ENCODE measurements at places on chromosomes 11 and 22.

- no peak for DNase-seq
These were observed 2.2 kb downstream of the GLB1L2 start for GRCh38 chr11:134333946-134334345.

DNA sequence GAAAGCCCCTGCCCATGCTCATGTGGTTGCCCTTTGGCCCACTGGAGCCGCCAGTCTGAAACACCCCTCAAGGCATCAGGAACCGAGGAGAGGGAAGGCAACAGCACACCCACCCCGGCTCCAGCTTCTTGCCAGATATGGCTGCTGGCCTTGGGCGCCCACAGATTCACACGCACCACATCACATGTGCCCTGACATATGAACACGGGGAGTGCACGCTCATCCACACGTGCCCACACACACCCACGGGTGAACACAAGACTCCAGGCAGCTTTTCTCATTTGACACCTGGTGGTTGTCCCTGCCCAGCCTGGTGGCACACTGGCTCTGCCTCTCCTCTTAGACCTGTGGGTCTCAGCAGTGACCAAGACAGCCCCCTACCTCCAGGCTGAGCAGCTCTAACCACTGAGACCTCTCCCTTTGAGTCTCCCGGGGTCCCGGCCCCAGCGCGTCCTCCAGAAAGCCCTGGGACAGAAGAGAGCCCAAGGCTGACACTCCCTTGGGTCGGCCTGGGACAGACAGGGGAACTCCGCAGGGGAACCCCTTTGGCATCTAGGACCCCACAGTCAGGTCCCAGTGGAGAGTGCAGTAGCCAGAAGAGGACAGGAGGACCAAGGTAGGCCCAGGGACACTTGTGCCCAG, 2.7 kb upstream of the MAPK12 start:
- no peak for DNase-seq

DNA sequence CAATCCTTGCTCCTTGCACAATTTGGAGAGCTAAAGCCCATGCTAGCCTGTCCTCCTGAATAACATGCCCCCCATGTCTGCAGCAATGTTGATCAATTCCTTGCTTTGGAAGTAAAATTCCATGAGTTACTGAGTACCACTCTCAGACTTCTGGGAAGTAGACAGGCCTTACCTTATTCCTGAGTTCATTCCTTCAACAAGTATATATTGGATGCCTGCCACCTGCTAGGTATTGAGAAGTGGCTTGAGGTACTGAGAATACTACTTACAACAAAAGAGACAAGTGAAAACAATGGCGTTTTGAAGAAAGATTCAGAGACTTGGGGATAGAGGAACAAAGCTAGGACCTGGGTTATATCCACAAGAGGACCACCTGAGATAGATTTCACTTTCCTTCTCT, 12.4 kb downstream of the PATE2 start:
- no peak for DNase-seq

DNA sequence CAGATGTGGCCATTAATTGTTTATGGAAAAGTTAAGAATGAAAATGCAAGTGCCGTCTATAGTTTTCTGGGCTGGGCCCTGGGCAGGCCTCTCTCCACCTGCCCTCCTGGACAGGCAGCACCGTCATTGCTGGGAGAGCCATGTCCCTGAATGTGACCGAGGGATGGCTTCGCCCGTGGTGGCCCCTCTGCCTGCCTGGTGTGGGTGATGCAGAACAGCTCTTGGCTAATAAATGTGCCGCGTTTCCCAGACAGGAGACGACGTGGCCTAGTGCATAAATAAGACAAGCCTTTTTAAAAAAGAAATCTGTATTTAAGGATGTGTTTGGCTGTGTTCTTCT, 407.3 kb downstream of the TBC1D22A start:
- no peak for DNase-seq

GRCh38 chr11:9711454-9712307, 47.8 kb downstream of the SWAP70 start:
- DNase-seq: no peak

DNA sequence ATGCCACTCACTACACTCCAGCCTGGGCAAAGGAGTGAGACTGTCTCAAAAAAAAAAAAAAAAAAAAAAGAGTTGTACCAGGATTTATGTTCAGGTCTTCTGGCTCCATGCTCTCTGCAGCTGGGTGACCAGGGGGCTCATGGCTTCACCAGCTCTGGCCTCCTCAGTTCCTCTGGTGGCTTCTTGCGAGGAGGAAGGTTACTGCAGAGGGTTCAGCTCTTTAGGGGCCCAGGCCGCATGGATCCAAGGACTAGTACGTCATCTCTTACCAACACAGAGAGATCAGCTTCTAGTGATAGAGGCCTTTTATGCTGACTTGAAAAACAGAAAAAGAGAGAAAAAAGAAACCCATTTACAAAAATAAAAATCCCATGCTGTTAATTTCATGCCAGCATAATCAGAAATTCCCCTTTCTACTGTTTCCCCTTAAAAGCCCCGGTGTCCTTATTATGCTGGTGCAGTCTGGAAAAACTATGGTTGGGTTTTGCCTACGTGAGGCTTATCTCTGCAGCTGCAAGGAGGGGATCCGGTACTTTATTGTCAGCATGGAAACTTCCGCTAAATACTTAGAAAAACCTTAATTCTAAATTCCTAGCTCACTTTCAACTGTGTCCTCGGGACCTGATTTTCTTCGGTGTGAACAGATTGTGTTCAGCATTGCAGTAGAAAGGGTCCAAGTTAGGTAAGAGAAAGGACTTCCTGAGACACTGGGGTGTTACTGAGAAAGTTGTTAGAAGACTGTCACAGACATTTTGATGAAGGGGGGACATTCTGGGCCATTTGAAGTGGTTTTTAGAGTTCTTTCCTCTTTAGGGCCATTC, 13.7 kb downstream of the ZBTB16 start:
- no peak for DNase-seq

DNA sequence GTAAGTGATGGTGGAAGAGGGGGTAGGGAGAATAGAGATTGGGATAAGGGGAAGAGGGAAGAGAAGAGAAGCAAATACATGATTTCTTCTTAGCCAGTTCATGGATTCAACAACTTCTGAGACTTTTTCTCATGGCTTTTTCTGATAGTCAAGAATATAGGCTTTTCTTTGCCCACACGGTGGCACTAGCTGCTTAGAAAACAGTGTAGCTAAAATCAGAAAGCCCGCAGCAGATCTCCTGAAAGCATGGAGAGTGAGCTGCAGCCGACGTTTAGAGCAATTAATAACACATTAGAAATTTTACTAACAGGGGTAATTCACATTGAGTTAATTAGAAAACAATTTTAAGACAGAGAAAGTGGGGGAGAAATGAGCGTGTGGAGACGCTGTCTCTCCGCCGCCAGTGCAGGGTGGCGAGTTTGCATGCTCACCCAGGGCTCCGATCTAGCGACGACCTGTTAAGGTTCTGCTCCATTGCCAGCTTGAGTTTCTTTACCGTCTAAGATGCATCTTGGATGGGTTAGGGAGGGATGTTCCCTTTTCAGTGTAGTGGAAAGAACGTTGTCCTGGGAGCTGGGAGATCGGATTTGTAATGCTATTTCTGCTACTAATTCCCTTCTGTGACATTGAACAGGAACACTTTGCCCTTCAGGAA, 3.3 kb upstream of the RAG1 start:
- DNase-seq: no peak

- no peak for DNase-seq
These were observed 663 bp upstream of the LARGE2 start for GRCh38 chr11:45921561-45922424.

- DNase-seq: no peak
These were observed 20.7 kb upstream of the PICK1 start for GRCh38 chr22:38036392-38037062.

DNA sequence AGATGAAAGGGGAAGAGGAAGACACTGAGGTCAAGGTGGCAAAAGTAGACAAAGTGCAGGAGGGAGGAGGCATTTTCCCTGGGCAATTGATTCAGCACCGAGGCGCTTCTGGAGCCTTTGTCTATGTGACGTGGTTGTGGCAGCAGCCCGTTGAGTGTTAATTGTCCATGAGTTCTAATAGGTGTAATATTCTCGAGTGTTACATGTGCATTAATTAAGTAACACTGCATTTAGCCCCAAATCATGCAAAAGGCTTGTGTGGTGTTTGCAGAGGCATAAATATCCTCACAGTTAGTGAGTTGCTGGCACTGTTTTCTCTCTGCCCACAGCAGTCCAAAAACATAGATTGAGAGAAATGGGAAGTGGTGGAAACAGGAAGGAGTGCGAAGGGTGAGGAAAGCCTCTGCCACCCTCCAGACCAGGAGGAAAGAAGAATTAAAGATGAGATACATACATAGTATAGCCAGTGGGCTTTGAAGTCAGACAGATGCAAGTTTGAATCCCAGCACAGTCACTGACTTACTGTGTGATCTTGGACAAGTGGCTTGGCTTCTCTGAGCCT, 361.2 kb downstream of the MN1 start:
- no peak for DNase-seq

GRCh38 chr11:73838443-73839122, 38.1 kb downstream of the COA4 start:
- DNase-seq: no peak

DNA sequence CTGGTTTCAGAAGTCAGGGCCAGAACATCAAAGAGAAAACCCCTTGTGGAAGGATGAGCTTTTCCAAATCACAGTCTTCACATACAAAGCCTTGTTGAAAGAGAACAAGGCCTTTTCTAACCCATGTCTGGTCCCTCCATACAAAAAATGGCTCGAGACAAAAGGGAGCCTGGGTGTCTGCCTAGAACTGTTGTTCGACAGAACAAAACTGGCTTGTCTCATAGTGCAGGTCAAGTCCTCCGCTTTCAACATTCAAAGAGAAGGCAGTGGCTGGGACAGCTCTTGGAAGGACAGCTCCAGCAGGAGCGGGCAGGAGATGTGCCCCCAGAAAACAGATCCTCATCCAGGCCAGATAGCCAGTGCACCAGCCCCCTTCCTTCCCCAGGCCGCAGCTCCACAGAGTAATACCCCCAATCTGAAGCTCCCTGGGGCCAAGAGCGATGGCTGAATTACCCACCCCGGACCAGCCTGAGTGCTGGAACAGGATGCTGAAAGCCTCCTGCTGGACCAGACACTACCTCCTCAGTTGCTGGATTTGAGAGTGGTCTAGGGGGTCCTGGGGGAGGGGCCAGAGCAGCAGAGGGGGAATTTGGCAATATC, 27.6 kb downstream of the USH1C start:
- no peak for DNase-seq

GRCh38 chr11:133360860-133361688, 171.2 kb downstream of the OPCML start:
- no peak for DNase-seq

GRCh38 chr22:44396021-44396726, 83.4 kb upstream of the SHISAL1 start:
- no peak for DNase-seq

DNA sequence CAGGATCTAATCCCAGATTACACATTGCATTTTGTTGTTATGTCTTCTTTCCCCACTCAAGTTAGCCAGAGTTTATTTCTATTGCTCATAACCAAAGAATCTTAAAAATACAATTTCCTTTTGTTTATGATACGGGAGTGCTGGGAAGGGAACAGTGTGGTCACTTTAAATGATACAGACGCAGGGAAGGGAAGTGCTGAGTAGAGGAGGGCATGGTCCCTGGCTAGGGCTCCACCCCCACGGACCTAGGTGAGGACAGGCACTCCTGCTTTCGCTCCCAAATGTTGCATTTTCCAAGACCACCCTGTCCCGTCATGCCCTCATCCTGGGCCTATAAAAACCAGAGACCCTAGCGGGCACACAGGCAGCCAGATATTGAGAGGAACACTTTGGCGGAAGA, 30.6 kb upstream of the NARS2 start:
- DNase-seq: no peak

GRCh38 chr11:15161790-15162189, 47.1 kb downstream of the INSC start:
- no peak for DNase-seq

- no peak for DNase-seq
These were observed 25.3 kb downstream of the CEP295 start for GRCh38 chr11:93686812-93687211.

DNA sequence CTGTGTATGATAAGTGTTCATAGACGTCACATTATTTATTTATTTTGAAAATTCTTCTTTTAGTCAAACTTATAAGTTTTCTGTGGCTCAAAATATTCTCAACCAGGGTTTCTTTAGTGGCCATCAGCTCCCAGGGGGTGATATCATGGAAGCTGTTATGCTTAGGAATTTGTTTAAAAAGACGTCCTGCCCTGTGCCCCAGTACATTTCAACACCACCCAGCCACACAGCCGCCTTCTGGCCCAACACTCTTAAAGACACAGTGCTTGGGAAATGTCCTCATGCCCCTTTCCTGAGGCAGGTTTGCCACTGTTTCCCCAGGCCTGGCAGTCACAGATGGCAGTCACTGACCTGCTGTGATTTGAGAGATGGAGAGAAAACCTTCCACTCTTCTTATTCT, 19.9 kb downstream of the TSKU start:
- DNase-seq: no peak

DNA sequence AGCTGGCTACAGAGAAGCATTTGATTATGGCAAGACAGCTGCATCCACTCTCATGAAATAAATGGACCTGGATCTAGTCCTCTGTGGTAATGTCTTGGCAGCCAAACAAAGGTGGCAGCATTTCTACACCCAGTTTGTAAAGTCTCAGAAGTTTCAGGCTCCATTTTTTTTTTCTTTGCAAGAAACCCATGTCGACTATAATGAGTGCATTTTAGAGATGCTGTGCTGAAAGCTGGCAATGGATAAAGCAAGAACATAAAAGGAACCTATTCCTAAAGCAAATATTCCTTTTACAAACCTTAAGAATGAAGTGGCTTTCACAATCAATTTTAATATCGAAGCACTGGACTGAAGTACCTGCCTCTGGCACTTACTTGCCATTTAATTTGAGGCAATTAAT, 33.5 kb downstream of the THAP12 start:
- DNase-seq: no peak

DNA sequence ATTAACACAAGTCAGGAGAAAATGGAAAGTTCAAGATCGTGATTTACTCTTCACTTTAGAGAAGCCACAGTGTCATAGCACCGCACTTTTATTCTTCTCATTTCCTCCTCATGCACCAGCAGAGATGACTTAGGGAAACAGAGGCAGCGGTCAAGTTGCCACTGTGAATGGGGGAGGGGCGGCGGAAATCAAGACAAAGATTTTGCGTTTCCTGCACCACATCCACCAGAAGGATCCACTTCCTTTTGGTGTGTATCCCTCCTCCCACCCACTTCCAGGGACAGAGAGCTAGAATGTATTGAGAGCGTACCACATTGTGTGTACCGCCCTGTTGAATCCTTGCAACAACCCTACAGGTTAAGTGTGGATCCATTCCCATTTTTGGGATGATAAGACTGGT, 21.8 kb downstream of the TSPAN18 start:
- no peak for DNase-seq

DNA sequence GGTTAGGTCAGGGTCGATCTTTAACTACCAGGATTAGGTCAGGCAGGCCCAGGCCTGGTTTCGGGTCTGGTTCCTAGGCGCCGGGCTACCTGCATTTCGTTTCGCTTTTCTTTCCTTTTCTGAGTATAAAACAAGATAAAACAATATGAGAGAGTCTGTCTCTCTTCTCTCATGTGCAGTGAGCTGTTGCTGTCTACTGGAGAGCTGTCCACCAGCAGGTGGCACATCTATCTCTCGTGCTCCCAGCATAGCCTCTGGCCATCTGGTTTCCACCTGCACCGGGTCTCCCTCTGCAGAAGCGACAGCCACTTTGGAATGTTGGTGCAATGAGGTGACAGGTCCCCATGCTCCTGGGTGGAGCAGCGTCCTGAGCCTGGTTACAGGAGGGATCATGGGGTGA, 27.6 kb downstream of the RIBC2 start:
- DNase-seq: peak; percentile 5

GRCh38 chr11:111157571-111157970, 88.0 kb upstream of the POU2AF2 start:
- DNase-seq: no peak
